ENCODE measurements at places on chromosomes 3 and 15. TPM values are rescaled to one million over a fixed set of nuclear protein-coding genes. Genes with fewer than 3 reads are reported as not detected.

UPK1B gene
- total RNA-seq = 0.33 TPM

MINAR1 gene
- total RNA-seq = 1.0 TPM

SOX14 gene
- 1.2 TPM for total RNA-seq

HIGD2B gene
- total RNA-seq = 0.17 TPM

PARP15 gene
- not detected for total RNA-seq

IL17RB gene
- 8.9 TPM for total RNA-seq

MED12L gene
- total RNA-seq = 7.9 TPM

ACP3 gene
- 0.62 TPM for total RNA-seq

CTXN2 gene
- not detected for total RNA-seq

RLBP1 gene
- total RNA-seq = not detected

FBXL22 gene
- total RNA-seq = 0.26 TPM

IGSF11 gene
- total RNA-seq = 0.89 TPM

PLA2G4E gene
- total RNA-seq = not detected

PLCH1 gene
- total RNA-seq = 5.2 TPM

CPLX3 gene
- not detected for total RNA-seq
